Upper lobe of right lung (tissue), 1 donor: ENCODE measurements at places on chromosomes 3 and 15. TPM values are rescaled to one million over a fixed set of nuclear protein-coding genes. Genes with fewer than 3 reads are reported as not detected.

DNA sequence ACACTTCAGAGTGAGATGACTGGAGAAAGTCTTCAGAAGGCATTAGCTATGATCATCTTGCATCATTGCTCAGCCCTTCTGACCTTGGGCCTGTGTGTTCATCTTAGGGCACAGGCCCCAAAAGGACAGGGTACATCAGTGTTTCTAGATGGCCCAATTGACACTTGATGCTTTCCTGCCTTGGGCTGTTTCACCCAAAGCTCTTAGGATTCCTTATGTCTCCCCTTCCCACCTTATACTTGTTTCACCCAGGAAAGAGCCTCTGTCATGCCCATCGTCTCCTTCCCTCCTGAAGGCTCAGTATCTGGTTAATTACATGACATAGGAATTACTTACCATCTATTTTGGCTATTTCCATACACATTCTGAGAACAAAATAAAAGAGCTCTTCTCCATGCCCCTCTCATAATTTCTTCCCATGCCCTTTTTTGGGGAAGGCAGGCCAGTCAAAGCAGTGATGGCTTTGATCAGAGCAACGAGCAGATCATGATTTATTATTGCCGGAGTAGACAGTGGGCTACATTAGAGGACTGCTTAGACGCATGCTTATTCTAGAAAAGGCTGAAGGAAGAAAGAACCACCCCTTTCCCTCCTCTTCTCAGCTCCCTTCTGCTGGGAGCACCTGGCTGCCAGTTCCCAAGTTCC, 72.9 kb downstream of the GHSR start:
- H3K4me3 ChIP-seq = no peak overlapping the region
- DNase-seq = no peak
- H3K4me1 ChIP-seq = no peaks in the 10 kb centered on the region
- no peak overlapping the region for H3K27ac ChIP-seq
- peaks cover 71% of the 10 kb centered on the region for H3K36me3 ChIP-seq

PLSCR5 gene
- total RNA-seq = not detected

SLC27A2 gene
- total RNA-seq = 0.96 TPM

CA12 gene
- total RNA-seq = 6.7 TPM
